AG04450 (cell line): ENCODE measurements at places on chromosomes 1 and 21. TPM values are rescaled to one million over a fixed set of nuclear protein-coding genes. Genes with fewer than 3 reads are reported as not detected.

PRKAA2 gene
- 3.3 and 4.7 TPM in 2 replicates for polyA plus RNA-seq

GNG4 gene
- 0.19 and 0.33 TPM in 2 replicates for polyA plus RNA-seq

ZNF648 gene
- polyA plus RNA-seq = not detected in 2 replicates

LMOD1 gene
- polyA plus RNA-seq = 41.1 and 52.6 TPM in 2 replicates

IFNGR2 gene
- polyA plus RNA-seq = 90.8 and 93.4 TPM in 2 replicates

NBPF1 gene
- 34.7 and 36.6 TPM in 2 replicates for polyA plus RNA-seq

TMEM167B gene
- 38.8 and 39.0 TPM in 2 replicates for polyA plus RNA-seq

OR2G6 gene
- not detected in 2 replicates for polyA plus RNA-seq

CNKSR1 gene
- polyA plus RNA-seq = 0.05 TPM in 1 of 2 replicates, not detected in the other

UBE2U gene
- not detected in 2 replicates for polyA plus RNA-seq

PTGFR gene
- polyA plus RNA-seq = 1.2 and 2.0 TPM in 2 replicates

RNF115 gene
- polyA plus RNA-seq = 30.0 and 32.9 TPM in 2 replicates

F13B gene
- polyA plus RNA-seq = not detected in 2 replicates

TEX50 gene
- polyA plus RNA-seq = not detected in 2 replicates

PKLR gene
- polyA plus RNA-seq = not detected in 2 replicates
